Activated CD4-positive, alpha-beta T cell treated with anti-CD3 and anti-CD28 coated beads, Interleukin-2, amount 10 ng/mL, durations not matched to agents 7 days and 5 days (primary cell): ENCODE measurements at places on chromosomes 6 and 20. TPM values are rescaled to one million over a fixed set of nuclear protein-coding genes. Genes with fewer than 3 reads are reported as not detected.
A peak's percentile ranks its signal among the peaks of the same experiment; 100 is the strongest.

The HAO1 gene
- total RNA-seq = not detected

The ASIP gene
- total RNA-seq = not detected

The GRM1 gene
- total RNA-seq = not detected

DNA sequence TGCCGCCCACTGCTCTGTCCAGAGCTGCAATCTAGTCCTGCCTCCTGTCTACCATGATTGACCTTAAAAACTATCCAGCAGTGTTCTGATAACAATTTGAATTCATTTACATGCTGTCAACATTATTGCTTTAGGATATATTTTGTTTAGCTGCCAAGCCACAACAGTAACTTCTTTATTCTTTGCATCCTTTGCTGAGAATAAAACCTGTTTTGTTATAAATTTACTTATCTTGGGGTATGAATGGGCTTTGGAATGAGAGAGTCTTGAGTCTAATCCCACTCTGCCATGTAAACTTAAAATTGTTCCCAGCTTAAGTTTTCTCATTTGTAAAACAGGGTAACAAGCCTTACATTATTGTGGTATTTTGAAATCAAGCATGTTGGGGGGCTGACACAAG is 116.4 kb downstream of the FLRT3 start:
- no peaks in the 10 kb centered on the region for H3K4me1 ChIP-seq
- no peaks in the 10 kb centered on the region for H3K27me3 ChIP-seq

- peaks cover 11% of the 10 kb centered on the region for H3K27me3 ChIP-seq
- no peak for DNase-seq
- H3K36me3 ChIP-seq = no peaks in the 10 kb centered on the region
- H3K4me1 ChIP-seq = no peaks in the 10 kb centered on the region
- H3K27ac ChIP-seq = no peak overlapping the region
These were observed 70.8 kb downstream of the EYA2 start for GRCh38 chr20:46965477-46965876.

GRCh38 chr6:34555328-34555727 is 801 bp downstream of the SPDEF start:
- H3K4me3 ChIP-seq = no peak overlapping the region
- H3K27ac ChIP-seq = no peak overlapping the region
- peaks cover 17% of the 10 kb centered on the region for H3K4me1 ChIP-seq
- no peak for DNase-seq
- H3K36me3 ChIP-seq = no peaks in the 10 kb centered on the region

The PNLDC1 gene
- total RNA-seq = 0.17 TPM

DNA sequence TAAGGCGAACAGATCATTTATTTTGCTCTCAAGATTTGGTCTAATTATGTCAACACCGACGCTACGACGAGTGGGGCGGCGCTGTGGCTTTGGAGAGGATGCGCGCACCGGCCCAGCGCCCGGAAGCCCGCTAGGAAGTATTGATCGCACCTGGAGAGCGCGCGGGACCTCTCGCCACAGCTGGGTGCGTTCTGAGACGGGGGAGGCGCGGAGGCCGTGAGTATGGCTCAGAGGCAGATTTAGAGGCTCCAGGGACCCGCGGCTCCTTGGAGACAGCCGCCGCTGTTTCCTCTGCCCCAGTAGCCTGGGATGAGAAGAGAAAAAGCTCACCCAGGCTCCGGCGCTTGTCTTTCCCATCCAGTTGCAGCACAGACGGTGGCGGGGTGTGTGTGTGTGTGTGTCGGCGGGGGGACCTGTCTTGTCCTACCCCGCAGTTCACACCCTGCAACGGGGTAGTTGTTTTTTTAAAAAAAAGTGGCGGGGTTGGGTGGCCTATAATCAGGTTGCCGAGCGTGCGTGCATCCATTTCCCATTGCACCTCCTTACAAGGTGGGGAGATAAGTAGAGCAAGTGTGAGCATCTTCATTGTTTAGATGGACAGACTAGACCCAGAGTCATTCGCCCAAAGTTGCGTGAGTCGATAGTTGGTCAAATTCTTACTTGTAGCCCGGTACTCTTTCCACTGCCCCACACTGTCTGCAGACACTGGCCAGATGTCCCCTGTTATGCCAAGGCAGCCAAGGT is 11.2 kb downstream of the TFAP2D start:
- peak overlapping the region; percentile 43 for H3K4me3 ChIP-seq
- DNase-seq = peak; percentile 15
- H3K27ac ChIP-seq = peak overlapping the region; percentile 60
- peaks cover 52% of the 10 kb centered on the region for H3K27me3 ChIP-seq
